ENCODE measurements at places on chromosomes 3 and 15.
A peak's percentile ranks its signal among the peaks of the same experiment; 100 is the strongest.

DNA sequence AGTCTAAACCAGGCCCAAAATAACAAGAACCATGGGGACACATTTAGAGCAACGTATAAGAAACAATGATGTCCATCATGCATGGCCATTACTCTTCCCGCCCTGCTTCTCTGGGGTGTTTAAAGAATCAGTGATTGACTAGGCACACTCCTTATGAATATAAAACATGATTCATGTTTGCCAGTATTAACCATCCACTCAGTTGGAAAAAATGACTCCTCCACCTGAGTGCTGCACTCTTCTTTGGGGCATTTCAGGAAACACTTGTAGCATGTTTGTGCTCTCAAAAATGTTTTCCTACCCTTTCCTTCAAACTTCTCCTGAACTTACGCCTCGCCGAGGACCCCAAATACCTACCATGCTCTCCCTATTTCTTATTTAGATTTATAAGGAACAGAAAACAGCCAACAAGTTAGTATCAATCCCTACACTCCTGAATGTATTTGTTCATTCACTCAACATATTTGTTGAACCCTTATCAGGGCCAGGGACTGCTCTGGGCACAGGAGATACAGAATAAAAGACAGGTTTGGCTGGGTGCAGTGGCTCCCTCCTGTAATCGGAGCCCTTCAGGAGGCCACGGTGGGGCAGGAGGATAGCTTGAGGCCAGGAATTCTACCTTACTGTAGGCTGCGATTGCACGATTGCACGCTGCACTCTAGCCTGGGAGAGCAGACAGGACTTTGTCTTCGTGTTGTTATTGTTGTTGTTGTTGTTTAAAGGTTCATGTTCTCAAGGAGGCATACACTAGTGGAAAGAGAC, 137.0 kb downstream of the TMCO5A start:
- no peak for DNase-seq

GRCh38 chr3:129648391-129648790, 41.9 kb upstream of the PLXND1 start:
- DNase-seq: no peak

DNA sequence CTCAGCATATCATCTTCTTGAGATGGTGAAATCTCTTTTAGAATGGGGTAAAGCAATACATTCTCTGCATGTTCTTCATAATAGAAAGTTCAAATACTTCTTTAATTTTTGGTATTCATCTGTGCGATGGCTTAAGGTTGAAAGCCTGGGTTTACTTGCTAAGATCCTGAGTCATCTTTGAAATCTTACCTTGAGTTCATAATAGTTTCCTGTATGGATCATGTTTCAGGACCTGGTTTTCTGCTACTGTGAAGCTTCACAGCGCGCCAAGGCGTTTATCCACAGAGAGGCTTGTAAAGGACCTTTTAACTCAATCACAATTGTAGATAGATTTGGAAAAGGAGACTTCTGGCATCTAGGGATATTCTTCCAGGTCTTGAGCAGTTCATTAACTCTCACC, 39.0 kb downstream of the MED12L start:
- no peak for DNase-seq

- no peak for DNase-seq
Observed at GRCh38 chr15:57554812-57555179, 36.9 kb upstream of the MYZAP start.

DNA sequence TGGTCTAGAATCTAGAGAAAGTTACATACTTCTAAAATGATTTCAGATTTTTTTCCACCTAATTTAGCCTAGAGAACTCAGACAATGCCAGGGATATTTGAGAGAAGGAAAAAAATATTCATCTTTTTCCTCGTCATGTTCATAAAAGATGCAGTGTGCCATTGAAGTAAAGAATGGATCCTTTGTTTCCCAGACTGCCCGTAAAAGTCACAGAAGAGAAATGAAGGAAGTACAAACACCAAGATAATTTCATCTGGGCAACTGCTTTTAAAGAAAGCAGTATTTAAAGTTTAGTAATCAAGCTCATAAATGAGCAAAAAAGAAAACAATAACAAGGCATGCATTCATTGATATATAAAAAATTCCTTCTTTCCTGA, 47.2 kb downstream of the TTC23 start:
- DNase-seq: no peak

- DNase-seq: no peak
Observed at GRCh38 chr3:14262212-14262611, 83.6 kb downstream of the LSM3 start.

DNA sequence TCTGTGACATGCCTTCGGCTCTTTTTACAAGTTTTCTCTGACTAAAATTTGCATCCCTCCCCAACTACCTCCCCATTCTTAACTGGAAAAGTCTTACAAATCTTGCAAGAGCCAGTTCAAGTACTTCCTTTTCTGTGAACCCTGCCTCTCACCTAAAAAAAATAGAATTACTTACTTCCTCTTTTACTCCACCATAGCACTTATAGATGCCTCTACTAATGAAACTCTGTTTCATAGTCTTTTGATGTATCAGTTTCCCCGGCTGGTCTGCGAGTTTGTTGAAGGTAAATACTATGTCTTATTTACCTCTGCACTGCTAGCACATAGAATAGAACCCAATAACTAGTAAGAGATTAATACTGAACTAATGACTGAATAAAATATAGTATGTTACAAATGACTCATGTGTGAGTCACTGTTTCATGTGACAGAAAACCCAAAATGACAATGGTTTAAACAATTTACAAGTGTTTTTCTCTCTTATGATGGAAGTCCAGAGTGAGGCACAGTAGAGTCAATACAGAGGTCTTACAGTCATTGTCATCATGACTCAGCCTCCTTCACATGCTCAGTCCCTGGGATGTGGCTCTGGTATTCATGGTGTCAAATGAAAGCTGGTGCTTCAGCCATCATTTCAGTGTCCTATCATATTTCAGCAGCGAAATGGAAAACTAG, 393.5 kb downstream of the RSL24D1 start:
- no peak for DNase-seq

DNA sequence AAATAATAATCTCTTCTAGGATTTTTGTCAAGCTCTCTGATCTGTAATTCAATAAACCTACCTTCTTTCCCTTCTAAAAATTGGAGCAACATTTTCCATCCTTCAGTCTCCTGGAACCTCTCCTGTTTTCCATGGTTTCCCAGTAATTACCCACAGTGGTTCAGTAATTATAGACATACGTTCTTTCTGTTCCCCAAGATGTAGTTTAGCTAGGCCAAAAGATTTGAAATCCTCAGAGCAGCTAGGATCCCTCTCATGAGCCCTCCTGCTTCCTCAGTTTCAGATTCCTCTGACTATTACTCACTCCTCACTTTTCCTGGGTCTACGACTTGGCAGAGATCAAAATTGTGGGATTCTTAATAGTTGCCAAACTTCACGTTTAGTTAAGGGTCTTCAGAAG, 76.9 kb upstream of the IGSF10 start:
- no peak for DNase-seq

- DNase-seq: no peak
Observed at GRCh38 chr3:13144163-13145023, 71.2 kb upstream of the IQSEC1 start.

- peak; percentile 10 for DNase-seq
Observed at GRCh38 chr3:54853573-54854404, 74.1 kb downstream of the LRTM1 start.

GRCh38 chr3:138260611-138261010, 69.0 kb downstream of the NME9 start:
- no peak for DNase-seq

DNA sequence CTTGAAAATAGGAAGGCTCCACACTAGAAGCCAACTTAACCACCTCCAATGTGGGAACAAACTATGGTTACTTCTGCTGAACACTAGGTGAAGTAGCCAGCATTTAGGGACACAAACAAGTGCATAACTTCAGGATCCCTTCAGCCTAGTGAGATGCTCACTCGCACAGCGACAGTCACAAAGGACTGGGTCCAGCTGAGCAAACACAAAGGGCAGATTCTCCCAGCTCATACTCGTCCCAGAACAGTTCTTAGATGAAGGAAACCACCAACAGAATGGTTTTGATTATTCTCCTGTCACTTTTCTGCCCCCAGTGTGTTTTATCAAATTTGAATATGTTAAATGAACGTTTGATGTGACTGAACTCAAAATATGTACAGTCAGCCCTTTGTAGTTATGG, 201.6 kb downstream of the KCNAB1 start:
- no peak for DNase-seq

DNA sequence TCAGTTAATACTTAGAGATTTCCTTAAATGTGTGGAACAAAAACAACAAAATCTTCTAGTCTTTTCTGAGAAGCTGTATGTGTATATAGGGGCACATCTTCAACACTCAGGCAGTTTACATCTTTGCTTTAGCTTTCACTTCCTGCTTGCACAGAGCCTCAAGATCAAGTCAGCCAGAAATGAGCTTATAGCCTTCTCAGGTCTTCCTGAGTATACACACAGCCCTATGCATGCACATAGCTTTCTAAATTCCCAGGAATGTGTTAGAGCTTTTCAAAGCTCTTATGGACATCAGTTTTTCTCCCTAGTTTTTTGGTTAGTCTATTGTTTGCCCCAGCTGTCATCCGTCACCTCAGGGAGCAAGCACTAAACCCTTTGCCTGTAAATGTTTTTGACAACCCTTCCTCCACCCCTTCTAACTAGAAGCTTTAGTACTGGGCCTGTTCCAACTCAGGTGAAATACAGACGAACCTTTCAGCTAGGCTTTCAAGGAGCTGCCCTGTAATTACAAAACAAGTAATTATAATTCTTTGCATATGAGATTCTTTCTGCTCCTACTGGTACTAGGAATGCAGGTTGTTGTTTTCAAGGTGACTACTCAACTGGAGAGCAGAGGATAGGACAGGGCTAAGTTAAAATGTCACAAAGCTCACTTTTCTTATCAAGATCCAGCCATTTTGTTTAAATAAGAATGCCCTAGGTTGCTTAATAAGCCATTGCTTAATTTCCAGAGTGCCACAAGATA, 22.6 kb upstream of the MTMR10 start:
- DNase-seq: no peak

GRCh38 chr3:189512039-189512438, 119.2 kb upstream of the TP63 start:
- no peak for DNase-seq
